SIG-M5 (cell line): ENCODE measurements at places on chromosomes 2 and 18.

- no peak for DNase-seq
Observed at GRCh38 chr18:57542812-57543427, 43.6 kb downstream of the FECH start.

DNA sequence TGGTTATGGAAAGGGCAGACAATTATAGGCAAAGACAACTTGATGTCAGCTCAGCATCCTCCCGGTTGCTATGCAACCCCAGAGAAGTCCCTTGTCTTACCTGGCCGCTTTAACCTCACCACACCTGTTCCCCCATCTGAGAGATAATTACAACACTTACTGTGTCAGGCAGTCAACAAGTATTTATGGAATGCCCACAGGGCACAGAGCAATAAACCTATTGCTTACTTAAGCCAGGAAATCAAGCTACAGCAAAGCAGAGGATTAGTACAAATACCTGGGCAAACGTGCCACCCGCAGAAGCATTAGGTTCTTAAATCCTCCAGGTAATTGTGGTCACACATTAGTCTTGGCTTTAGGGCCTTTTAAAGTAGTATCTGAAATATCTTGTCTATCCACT, 320.4 kb upstream of the REV1 start:
- no peak for DNase-seq

DNA sequence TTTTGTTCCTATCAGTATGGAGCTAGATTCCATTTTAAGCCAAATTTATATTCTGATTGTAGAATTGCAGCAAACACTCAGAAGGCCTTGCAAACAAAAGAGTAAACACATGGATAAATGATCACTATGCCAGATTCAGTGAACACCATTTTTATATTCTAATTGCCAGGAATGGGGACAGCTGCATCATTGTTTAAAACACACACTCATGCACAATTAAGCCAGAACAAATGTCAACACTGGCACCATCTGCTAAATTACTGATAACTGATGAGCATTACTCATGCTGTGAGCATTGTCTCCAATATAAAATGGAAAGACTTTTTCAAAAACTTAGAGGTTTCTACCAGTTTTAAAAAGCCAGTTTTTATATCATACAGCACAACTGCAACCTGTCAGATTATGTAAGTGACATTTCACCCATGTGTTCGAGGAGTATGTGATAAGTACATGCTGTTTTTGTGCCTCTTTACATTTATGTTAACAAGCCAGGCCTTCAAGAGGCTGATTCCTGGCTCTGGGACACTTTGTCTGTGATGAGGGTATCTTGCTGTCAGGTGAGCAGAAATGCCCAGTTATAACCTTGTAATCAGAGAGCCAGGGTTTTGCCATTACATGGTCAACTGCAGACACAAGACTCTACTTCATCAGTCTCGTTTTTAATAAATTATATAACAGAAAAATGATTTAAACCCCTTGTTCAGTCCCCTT, 4.4 kb upstream of the ST8SIA5 start:
- DNase-seq: no peak

- no peak for DNase-seq
Observed at GRCh38 chr2:88638743-88639142, 11.5 kb upstream of the EIF2AK3 start.

- DNase-seq: no peak
Observed at GRCh38 chr2:85427300-85427835, 8.9 kb downstream of the SH2D6 start.

DNA sequence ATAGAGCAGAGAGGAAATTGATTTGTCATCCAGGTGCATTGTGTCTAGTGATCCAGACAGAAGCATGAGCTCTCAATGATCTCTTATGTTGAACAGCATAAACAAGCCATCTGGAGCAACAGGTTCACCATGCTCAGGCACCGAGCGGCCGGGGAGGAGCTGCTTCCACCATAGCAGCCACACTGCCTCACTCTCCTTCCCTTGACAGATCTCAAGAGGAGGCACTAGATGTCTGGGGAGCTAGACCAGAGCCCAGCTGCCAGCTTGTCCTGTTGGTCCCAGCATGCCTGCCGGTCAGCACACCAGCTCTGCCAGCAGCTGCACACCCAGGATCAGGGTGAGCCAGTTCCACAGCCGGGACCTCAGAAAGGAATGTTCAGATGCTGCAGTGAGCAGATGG, 17.5 kb upstream of the LONRF2 start:
- DNase-seq: no peak

- no peak for DNase-seq
Observed at GRCh38 chr18:37710726-37711125, 145.1 kb upstream of the CELF4 start.

DNA sequence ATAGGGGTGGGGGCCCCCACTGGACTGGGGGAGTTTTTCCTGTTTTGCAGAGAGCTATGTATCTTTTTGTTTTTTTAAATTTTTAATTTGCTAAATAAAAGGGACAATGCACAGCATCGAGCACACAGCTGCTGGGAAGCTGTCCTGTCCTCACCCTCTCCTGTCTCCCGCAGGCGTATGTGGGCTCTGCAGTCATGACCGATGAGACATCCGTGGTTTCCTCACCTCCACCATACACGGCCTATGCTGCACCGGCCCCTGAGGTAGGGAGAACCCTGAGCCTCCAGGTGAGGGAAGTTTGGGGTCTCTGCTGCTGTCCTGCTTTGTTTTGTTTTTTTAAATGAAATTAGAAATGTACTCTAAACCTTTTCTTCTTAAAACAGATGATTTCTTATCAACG, 27.6 kb downstream of the PLEKHB2 start:
- no peak for DNase-seq

DNA sequence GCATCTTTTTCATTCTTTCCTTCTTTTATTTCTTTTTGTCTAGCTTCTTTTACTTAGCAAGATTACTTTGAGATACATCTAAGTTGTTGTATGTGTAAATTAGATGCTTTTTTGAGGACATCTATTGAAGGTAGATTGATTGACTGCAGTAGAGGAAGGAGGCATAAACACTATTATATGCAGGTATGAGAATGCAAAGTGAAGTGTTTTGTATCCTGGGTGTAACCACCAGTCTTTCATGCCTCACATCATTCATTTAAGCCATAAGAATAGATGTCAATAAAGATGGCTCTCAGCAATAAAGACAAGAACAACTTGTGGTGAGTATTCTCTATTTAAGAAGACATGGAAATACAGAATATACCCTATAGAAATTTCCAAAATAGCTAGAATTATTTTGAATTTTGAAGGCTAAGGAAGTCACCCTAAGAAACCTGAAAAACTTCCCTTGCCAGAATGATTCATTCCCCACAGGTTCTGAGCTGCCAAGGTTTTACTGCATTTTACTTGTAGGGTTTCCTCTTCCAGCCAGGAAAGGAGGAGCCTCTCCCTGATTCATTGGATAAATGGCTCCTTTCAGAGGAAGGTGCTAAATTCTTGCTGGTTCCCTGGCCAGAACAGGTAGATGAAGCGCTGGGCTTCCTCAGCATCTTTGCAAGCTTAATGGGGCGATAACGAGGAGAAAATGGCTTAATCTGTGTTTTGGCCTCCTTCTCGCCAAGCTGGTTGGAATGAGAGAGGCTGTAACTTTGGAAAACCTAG, 279.8 kb upstream of the SLC14A2 start:
- no peak for DNase-seq

GRCh38 chr18:42363446-42364441, 408.7 kb downstream of the PIK3C3 start:
- no peak for DNase-seq
